ENCODE measurements at places on chromosomes 7 and 10. TPM values are rescaled to one million over a fixed set of nuclear protein-coding genes. Genes with fewer than 3 reads are reported as not detected.

The EN2 gene
- total RNA-seq, result 2.1 TPM

GRCh38 chr10:106615081-106615480, 549.4 kb downstream of the SORCS1 start:
- no peaks in the 10 kb centered on the region for H3K36me3 ChIP-seq
- peaks cover 11% of the 10 kb centered on the region for H3K4me1 ChIP-seq
- no peak overlapping the region for H3K4me3 ChIP-seq
- no peak overlapping the region for H3K27ac ChIP-seq
- no peak for DNase-seq
- H3K27me3 ChIP-seq, result peaks cover 1% of the 10 kb centered on the region

The CABCOCO1 gene
- total RNA-seq, result 0.28 TPM

- no peaks in the 10 kb centered on the region for H3K36me3 ChIP-seq
- DNase-seq, result no peak
- no peak overlapping the region for H3K4me3 ChIP-seq
- no peak overlapping the region for H3K27ac ChIP-seq
These were observed 26.0 kb upstream of the PCDH15 start for GRCh38 chr10:54826994-54827560.
